NCI-H69 (cell line): ENCODE measurements at places on chromosomes 11 and 22.
A peak's percentile ranks its signal among the peaks of the same experiment; 100 is the strongest.

DNA sequence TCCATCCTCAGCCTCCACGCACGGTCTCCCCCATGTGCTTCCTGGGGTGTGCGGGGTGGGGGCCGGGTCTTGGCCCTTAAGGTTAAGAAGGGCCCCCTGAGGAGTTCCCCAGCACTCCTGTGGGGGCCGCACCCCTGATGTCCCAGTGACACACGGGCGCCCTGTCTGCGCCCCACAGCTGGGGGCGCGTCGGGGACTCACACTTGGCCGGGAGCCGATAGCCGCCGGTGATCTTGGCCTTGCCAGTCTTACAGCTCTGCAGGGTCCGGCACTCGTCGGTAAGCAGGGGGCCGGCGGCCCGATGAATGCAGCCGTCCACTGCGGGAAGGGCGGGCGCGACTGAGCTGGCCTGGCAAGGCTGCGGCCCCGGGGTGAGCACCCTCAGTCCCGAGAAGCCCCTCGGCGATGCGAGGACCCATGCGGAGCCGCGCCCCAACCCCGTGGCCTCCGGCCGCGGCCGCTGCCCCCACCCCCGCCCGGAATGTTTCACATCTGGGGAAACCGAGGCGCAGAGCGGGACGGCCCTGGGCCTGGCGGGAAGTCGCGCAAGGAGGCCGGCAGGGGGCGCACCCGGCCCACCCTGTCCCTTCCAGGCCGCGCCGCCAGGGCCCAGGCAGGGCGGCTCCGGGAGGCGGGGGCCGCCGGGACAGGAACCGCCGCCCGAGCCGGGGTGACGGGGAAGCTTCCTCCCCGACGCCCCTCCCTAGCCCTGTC lies 13.9 kb downstream of the OTUB1 start:
- peak; percentile 92 for DNase-seq

DNA sequence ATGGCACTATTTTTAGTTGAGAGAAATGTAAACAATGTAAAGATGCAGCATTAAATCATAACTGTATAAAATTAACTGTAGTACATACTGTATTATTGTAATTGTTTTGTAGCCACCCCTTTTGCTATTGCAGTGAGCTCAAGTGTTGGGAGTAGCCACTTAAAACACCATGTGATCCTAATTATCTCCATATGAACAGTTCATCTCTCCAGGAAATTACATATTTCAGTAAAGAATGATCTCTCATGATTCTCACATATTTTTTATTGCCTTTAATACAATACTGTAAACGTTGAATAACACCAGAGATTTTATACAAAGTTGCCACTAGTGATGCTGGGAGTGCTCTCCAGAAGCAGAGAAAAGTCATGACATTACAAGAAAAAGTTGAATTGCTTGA lies 1768.6 kb downstream of the LRRC4C start:
- DNase-seq, result peak; percentile 10

- DNase-seq, result peak; percentile 88
These were observed 151.7 kb downstream of the STK33 start for GRCh38 chr11:8442301-8442700.

GRCh38 chr22:49021131-49021925 lies 806.3 kb downstream of the BRD1 start:
- DNase-seq, result no peak

GRCh38 chr22:37059876-37060449 lies 8.4 kb downstream of the KCTD17 start:
- no peak for DNase-seq

DNA sequence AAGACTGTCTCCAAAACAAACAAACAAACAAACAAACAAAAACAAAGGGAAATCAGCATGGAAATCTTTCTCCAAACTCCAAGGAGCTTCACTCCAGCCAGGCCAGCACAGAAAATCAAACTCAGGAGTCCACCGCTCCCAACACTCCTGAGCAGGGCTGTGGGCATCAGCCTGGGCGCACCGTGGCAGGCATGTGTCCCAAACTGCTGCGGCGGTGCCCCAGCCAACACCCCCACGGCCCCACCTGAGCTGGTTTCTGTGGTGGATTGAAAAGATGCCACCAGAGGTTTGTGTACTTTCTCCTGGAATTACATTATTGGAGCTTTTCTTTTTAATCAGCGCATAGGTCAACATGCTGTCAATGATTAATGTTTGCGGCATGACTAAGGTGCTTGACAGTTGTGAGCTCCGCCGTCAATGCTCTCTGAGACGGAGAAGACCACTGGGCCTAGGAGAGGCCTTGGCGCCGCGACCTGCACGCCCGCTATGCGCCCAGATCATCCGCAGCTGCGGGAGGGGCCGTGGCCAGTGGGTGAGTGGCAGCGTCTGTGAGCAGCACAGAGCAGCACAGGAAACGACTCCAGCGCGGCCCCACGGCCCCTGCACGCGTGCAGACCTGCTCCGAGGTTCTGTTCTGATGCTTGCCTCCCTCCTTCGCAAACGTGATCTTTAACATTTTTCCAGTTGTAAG lies 18.1 kb downstream of the DRD4 start:
- DNase-seq, result no peak

GRCh38 chr22:22228921-22229320 lies 15.7 kb upstream of the VPREB1 start:
- DNase-seq, result no peak

GRCh38 chr22:36937319-36938027 lies 24.0 kb downstream of the CSF2RB start:
- DNase-seq, result no peak
